ENCODE measurements at places on chromosomes 2 and 18. TPM values are rescaled to one million over a fixed set of nuclear protein-coding genes. Genes with fewer than 3 reads are reported as not detected.

GRCh38 chr2:80642465-80642864, 337.9 kb upstream of the LRRTM1 start:
- H3K36me3 ChIP-seq, result no peaks in the 10 kb centered on the region
- DNase-seq, result no peak
- no peaks in the 10 kb centered on the region for H3K27me3 ChIP-seq
- no peak overlapping the region for H3K4me3 ChIP-seq

- no peak overlapping the region for H3K4me3 ChIP-seq
- no peaks in the 10 kb centered on the region for H3K27me3 ChIP-seq
- H3K27ac ChIP-seq, result no peak overlapping the region
- no peaks in the 10 kb centered on the region for H3K4me1 ChIP-seq
- no peaks in the 10 kb centered on the region for H3K36me3 ChIP-seq
Observed at GRCh38 chr18:27599202-27599829, 414.2 kb upstream of the CHST9 start.

- DNase-seq, result no peak
- H3K27me3 ChIP-seq, result no peaks in the 10 kb centered on the region
- H3K4me3 ChIP-seq, result no peak overlapping the region
- no peaks in the 10 kb centered on the region for H3K36me3 ChIP-seq
- H3K27ac ChIP-seq, result no peak overlapping the region
Observed at GRCh38 chr2:101869527-101869926, 122.2 kb upstream of the IL1R2 start.

DNA sequence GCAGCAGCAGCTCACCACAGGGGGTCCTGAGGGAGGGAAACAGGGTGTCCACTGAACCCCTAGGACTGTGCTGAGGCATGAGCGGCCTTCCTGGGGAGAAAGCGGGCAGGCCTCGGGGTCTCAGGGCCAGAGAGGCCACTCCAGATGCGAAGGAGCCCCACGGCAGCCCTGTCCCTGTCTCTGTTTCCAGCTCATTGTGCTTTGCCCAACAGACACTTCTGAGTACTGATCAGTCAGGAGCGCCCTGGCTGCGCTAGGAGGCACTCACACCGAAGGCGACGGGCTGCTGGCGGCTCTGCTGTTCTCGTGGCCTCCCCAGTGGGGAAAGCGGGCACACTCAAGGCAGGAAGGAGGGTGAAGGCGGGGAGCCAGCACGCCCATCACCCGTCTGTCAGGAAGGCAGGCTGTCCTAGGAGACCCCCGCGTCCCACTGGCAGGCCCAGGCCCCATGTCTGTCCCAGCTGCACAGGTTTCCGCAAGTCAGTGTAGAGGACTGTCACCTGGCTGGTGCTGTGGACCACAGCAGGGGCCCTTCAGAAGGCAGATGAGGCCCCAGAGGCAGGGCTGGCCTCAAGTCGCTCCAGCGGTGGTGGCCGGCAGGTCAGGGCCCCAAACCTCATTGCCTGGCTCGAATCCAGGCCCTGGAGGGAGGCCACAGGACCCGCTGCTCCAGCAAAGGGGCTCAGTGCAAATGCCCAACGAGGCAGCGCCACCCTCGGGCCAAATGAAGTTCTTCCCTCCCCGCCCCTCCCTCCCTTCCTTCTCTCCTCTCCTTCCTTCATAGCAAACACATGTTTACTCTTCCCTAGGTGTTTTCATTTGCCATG, 6.8 kb downstream of the ESPNL start:
- no peaks in the 10 kb centered on the region for H3K4me1 ChIP-seq
- no peaks in the 10 kb centered on the region for H3K27me3 ChIP-seq
- no peak overlapping the region for H3K27ac ChIP-seq

DNA sequence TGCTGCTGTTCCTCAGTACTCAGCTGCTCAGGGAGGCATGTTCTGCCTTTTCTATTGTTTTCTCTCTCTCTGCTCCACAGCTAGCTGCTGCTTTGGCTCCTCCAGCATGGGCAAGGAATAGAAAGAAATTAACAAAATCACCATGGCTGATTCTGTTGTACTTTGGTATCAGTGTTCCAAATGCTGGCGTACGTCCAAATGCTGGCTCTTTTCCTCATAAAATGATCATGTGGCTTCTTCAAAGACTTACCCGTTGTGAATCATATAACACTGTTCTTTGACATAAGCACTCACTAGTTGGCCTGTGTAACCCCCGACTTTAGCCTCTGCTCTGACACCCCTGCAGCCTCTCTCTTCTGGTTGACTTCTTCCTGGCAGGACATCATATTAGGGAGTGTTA, 547.6 kb downstream of the CPS1 start:
- no peak overlapping the region for H3K4me3 ChIP-seq
- no peaks in the 10 kb centered on the region for H3K27me3 ChIP-seq
- H3K27ac ChIP-seq, result no peak overlapping the region
- DNase-seq, result no peak
- H3K36me3 ChIP-seq, result no peaks in the 10 kb centered on the region
- H3K4me1 ChIP-seq, result no peaks in the 10 kb centered on the region

The ALPG gene
- not detected for total RNA-seq

The MARCO gene
- 6.9 TPM for total RNA-seq

DNA sequence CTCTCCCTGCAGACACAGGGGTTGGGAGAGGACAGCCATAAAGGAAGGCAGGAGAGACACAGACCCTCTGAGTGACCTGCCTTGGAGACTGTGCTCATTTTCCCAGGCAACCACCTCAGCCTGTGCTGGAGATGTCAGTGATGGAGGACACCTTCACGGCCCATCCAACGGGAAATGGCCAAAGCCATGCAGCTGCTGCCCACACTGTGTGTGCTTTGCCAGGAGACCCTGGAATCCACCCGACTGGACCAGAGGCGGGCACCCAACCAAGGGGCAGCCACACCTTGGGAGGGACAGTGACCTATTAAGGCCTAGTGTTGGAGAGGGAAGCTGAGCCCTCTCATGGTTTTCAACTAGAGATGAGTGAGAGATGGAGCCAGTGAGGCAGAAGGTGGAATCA, 192.5 kb downstream of the SMAD2 start:
- no peak overlapping the region for H3K4me3 ChIP-seq
- H3K4me1 ChIP-seq, result no peaks in the 10 kb centered on the region
- DNase-seq, result no peak
- no peak overlapping the region for H3K27ac ChIP-seq
- H3K36me3 ChIP-seq, result no peaks in the 10 kb centered on the region
- H3K27me3 ChIP-seq, result no peaks in the 10 kb centered on the region

GRCh38 chr18:36419900-36420531, 122.5 kb downstream of the FHOD3 start:
- H3K27me3 ChIP-seq, result no peaks in the 10 kb centered on the region
- DNase-seq, result no peak
- H3K4me1 ChIP-seq, result no peaks in the 10 kb centered on the region
- H3K27ac ChIP-seq, result no peak overlapping the region
- no peaks in the 10 kb centered on the region for H3K36me3 ChIP-seq

The ZNF385B gene
- total RNA-seq, result 8.8 TPM

- no peaks in the 10 kb centered on the region for H3K36me3 ChIP-seq
- H3K27ac ChIP-seq, result no peak overlapping the region
- H3K4me3 ChIP-seq, result no peak overlapping the region
- H3K4me1 ChIP-seq, result no peaks in the 10 kb centered on the region
Observed at GRCh38 chr2:68741805-68742306, 7.2 kb downstream of the ARHGAP25 start.

- no peak overlapping the region for H3K27ac ChIP-seq
- no peaks in the 10 kb centered on the region for H3K36me3 ChIP-seq
- no peaks in the 10 kb centered on the region for H3K4me1 ChIP-seq
- no peak for DNase-seq
- no peaks in the 10 kb centered on the region for H3K27me3 ChIP-seq
- H3K4me3 ChIP-seq, result no peak overlapping the region
Observed at GRCh38 chr18:58529714-58530354, 99.1 kb downstream of the ALPK2 start.

The ADCYAP1 gene
- 0.33 TPM for total RNA-seq

GRCh38 chr2:98212092-98213000, 125.4 kb downstream of the VWA3B start:
- no peak for DNase-seq
- no peak overlapping the region for H3K27ac ChIP-seq
- H3K36me3 ChIP-seq, result no peaks in the 10 kb centered on the region

- H3K27ac ChIP-seq, result peak within 1 kb of the TSS; percentile 95
- H3K4me3 ChIP-seq, result peak within 1 kb of the TSS; percentile 73
- H3K27me3 ChIP-seq, result no peaks in the 10 kb centered on the region
- H3K36me3 ChIP-seq, result no peaks in the 10 kb centered on the region
Observed at GRCh38 chr18:70288851-70289328, at the start of gene SOCS6. Gene SOCS6 (plus strand): TSS chr18:70289045. CDS start chr18:70324669, 35,624 bp downstream.

GRCh38 chr2:20223407-20224163, 1.3 kb downstream of the SDC1 start:
- peak overlapping the region; percentile 96 for H3K4me3 ChIP-seq
- peak overlapping the region; percentile 95 for H3K27ac ChIP-seq
- no peaks in the 10 kb centered on the region for H3K27me3 ChIP-seq
- peak; percentile 61 for DNase-seq

GRCh38 chr2:189318761-189319160, 122.5 kb upstream of the WDR75 start:
- H3K27me3 ChIP-seq, result no peaks in the 10 kb centered on the region
- no peaks in the 10 kb centered on the region for H3K4me1 ChIP-seq
- H3K36me3 ChIP-seq, result no peaks in the 10 kb centered on the region
- H3K4me3 ChIP-seq, result no peak overlapping the region

GRCh38 chr18:62610701-62611411, 88.0 kb downstream of the ZCCHC2 start:
- no peaks in the 10 kb centered on the region for H3K36me3 ChIP-seq
- no peaks in the 10 kb centered on the region for H3K27me3 ChIP-seq
- H3K4me1 ChIP-seq, result no peaks in the 10 kb centered on the region
- H3K4me3 ChIP-seq, result peak overlapping the region; percentile 39

The SPATA3 gene
- not detected for total RNA-seq

- H3K36me3 ChIP-seq, result no peaks in the 10 kb centered on the region
- peak overlapping the region; percentile 87 for H3K4me3 ChIP-seq
- peak overlapping the region; percentile 78 for H3K27ac ChIP-seq
- peak; percentile 19 for DNase-seq
- peaks cover 9% of the 10 kb centered on the region for H3K4me1 ChIP-seq
Observed at GRCh38 chr2:237967463-237967951, 693 bp downstream of the UBE2F start.

GRCh38 chr2:85981579-85982247, 92.9 kb upstream of the ST3GAL5 start:
- peaks cover 7% of the 10 kb centered on the region for H3K4me1 ChIP-seq
- no peak for DNase-seq
- no peaks in the 10 kb centered on the region for H3K27me3 ChIP-seq
- no peaks in the 10 kb centered on the region for H3K36me3 ChIP-seq

The FEV gene
- not detected for total RNA-seq

DNA sequence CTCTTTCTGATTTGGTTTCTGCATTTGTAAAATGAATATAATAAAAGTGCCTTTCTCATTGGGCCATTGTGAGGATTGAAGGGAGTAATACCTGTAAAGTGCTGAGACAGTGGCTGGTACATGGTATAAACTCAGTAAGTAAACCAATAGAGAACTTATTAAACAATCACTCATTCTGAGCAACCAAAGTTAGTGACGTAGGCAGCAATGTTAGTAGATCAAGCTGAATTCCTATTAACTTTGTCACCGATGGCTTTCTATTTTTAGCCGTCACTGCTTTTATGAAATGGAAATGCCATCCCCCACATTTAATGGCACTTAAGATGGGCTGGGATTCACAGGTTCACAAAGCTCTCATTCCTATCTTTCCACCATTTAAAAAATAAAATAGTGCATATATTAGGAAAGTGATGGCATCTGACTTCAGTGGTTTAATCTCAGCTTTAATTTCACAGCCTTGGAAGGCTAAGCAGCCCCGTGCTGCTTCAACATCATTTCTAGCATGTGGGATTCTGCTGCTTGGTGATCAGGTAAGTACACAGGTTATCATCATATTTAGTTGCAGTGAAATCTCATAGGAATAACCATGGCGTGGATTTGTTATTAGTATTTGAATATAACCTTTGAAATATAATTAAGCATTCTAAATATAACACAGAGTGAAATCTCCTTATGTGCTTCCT, 17.6 kb upstream of the PPP4R1 start:
- no peak overlapping the region for H3K4me3 ChIP-seq
- H3K4me1 ChIP-seq, result no peaks in the 10 kb centered on the region
- DNase-seq, result no peak
- no peaks in the 10 kb centered on the region for H3K27me3 ChIP-seq
- H3K27ac ChIP-seq, result no peak overlapping the region
- no peaks in the 10 kb centered on the region for H3K36me3 ChIP-seq

Data from breast epithelium (tissue), 4 donors.